ENCODE measurements at places on chromosomes 5 and 9. TPM values are rescaled to one million over a fixed set of nuclear protein-coding genes. Genes with fewer than 3 reads are reported as not detected.

DNA sequence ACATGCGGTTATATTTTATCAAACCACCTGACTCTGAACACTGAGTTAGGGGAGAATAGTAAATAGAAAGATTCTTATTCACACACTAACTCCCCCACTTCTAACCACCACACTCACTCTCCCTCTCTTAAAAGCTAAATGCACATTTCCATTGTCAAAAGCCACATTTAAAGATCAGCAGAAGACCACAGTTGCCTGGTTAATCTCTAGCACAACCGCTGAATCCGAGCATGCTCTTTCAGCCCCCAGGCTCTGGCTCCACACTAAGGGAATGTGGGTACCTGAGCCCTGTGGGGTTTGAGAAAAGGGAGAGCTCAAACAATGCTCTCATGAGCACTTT lies 35.7 kb downstream of the PFDN1 start:
- no peaks in the 10 kb centered on the region for H3K36me3 ChIP-seq
- H3K27ac ChIP-seq: no peak overlapping the region
- peaks cover under 1% of the 10 kb centered on the region for H3K4me1 ChIP-seq
- DNase-seq: no peak
- H3K4me3 ChIP-seq: no peak overlapping the region

Gene PDGFRB
- 205 TPM for total RNA-seq

GRCh38 chr5:178310130-178310865 lies 77.7 kb upstream of the PHYKPL start:
- no peaks in the 10 kb centered on the region for H3K4me1 ChIP-seq
- DNase-seq: no peak
- H3K36me3 ChIP-seq: no peaks in the 10 kb centered on the region
- H3K27me3 ChIP-seq: no peaks in the 10 kb centered on the region
- no peak overlapping the region for H3K4me3 ChIP-seq

- H3K4me3 ChIP-seq: no peak overlapping the region
- H3K36me3 ChIP-seq: no peaks in the 10 kb centered on the region
- no peak overlapping the region for H3K27ac ChIP-seq
Observed at GRCh38 chr5:2220741-2221140, 338.0 kb upstream of the IRX4 start.

- no peak overlapping the region for H3K27ac ChIP-seq
- no peaks in the 10 kb centered on the region for H3K27me3 ChIP-seq
- no peaks in the 10 kb centered on the region for H3K4me1 ChIP-seq
- H3K36me3 ChIP-seq: no peaks in the 10 kb centered on the region
- DNase-seq: no peak
- H3K4me3 ChIP-seq: no peak overlapping the region
Observed at GRCh38 chr9:134338394-134339182, 12.3 kb downstream of the RXRA start.

GRCh38 chr5:35203403-35203802 lies 26.9 kb downstream of the PRLR start:
- H3K27me3 ChIP-seq: no peaks in the 10 kb centered on the region
- no peak for DNase-seq
- H3K4me1 ChIP-seq: peaks cover 22% of the 10 kb centered on the region
- H3K4me3 ChIP-seq: no peak overlapping the region
- no peaks in the 10 kb centered on the region for H3K36me3 ChIP-seq
